ENCODE measurements at places on chromosomes 2 and 18. TPM values are rescaled to one million over a fixed set of nuclear protein-coding genes. Genes with fewer than 3 reads are reported as not detected.

DNA sequence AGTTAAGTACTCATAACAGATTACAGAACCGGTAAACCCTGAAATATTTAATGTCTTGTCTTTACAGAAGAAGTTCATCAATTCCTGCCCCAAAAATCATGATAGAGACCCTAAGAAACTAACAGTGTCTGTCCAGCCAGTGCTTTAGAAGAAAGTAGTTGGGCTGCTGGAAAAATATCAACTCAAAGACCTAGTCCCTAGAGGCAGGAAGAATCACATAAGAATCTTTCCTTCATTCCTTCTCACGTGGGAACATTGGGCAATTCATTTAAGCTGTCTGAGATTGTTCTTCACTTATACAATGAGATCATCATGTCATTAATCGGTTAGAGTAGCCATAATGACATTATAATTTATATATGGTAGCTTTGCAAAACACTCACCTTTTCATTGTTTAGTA is 156.4 kb downstream of the CCBE1 start:
- no peak for DNase-seq

DNA sequence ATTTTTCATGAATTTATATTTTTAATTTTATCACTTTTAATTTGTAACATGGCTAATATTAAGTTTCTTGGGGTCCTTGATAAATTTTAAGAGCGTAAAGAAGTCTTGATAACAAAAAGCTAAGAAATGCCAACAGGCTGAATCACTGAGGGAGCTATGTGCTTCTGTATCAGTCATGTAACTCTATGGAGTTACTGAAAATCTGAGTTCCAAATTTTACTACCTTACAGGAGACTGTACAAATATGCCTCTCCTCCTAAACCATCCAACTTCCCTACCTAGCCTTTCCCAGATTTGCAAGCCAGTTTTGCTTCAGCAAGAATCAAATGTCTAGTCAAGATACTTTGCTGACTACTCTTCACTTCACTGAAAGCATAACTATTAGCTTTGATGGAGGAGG is 35.7 kb downstream of the FEZ2 start:
- no peak for DNase-seq

- no peak for DNase-seq
These were observed 52.0 kb downstream of the CDC42EP3 start for GRCh38 chr2:37619230-37619958.

DNA sequence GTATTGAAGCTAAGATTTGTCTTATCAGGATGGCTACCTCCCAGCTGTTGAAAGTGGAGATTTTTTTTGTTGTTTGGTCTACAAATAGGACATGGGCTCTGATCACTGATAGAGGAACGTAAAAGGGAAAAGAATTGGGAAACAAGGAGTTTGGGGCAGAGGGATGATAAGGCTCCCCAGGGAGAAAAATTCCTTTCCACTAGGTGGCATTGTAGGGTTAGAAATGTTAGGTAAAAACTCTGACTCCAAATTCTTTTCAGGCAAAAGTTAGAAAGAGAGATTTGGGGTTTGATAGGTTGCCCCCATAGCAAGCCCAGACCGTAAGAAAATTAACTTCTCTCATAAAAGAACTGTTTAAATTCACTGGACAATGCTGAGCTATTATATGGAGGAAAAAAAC is 19.8 kb downstream of the CMPK2 start:
- DNase-seq: no peak

DNA sequence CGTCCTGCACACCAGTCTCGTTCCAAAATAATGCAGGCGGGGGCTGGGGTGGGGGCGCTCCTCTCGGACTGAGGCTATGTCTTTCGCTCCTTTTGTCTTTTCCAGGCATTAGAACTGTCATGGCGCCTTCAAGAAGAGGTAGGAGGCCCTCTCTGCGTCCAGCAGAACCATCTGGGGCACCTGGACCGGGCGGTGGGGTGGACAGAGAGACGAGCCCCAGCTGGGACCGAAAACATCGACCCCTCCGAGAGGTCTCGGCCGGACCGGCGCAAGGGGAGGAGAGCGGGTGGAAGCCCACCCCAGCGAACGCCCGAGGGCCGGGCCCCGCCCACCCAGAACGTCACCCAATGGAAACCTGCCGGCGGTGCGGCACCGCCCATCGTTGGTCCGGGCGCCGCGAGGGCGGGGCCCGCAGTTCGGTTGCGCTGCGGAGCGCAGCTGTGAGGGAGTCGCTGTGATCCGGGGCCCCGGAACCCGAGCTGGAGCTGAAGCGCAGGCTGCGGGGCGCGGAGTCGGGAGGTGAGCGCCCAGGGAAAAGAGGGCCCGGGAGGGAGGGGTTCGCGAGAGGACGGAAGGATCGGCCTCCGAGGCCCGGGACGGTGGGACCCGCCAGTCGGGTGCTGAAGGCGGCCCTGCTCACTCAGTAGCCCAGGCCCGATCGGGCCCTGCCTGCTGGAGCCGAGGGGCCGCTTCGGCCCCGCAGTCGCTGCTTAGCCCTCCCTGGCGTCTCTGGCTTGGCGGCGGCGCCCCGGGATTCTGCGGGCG is at the start of gene NRBP1:
Gene NRBP1, plus strand, starts transcription at position 419 of the 765 bp plus-strand sequence. CDS start 4,643 bp downstream, outside the sequence.
- DNase-seq: peak; percentile 93

The AQP12A gene
- total RNA-seq: not detected

DNA sequence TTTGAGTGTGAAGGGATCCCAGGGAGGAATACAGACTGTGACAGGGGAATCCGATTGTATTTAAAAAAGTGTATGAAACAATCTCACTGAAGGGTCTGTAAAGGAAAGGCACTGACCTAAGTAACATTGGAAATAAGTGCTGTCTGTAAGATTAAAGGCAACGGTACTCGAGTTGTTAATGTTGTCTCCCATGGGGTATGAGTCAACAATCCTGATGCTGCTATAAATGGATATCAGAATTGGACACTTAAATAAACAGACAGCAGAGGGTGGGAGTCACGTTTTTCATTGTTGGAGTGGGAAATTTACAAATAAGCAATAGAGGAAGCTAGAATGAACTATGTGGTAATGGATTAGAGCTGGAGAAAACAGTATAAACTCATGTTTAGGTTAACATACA is 452.4 kb upstream of the RGPD4 start:
- no peak for DNase-seq

The CRYGC gene
- total RNA-seq: not detected

DNA sequence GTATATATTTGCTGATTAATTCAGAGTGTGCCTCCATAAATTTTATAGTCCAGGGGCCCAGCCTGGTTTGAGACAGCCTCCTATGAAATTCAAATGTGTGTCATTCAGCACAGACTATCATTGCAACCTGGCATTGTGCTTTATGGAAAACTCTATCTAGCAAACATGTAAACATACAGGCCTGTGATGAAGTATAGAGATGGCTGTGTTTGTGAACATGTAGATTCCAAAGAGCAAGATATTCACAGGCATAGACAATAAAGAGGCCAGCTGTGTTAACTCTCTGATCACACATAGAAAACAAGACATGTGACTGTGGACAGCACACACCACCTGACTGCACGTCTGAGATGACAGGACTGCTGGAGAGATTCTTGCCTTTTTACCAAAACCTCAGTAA is 297.9 kb downstream of the EN1 start:
- DNase-seq: no peak

GRCh38 chr18:45403341-45404049 is 211.8 kb upstream of the SLC14A2 start:
- no peak for DNase-seq

The SCN7A gene
- 5.0 TPM for total RNA-seq

DNA sequence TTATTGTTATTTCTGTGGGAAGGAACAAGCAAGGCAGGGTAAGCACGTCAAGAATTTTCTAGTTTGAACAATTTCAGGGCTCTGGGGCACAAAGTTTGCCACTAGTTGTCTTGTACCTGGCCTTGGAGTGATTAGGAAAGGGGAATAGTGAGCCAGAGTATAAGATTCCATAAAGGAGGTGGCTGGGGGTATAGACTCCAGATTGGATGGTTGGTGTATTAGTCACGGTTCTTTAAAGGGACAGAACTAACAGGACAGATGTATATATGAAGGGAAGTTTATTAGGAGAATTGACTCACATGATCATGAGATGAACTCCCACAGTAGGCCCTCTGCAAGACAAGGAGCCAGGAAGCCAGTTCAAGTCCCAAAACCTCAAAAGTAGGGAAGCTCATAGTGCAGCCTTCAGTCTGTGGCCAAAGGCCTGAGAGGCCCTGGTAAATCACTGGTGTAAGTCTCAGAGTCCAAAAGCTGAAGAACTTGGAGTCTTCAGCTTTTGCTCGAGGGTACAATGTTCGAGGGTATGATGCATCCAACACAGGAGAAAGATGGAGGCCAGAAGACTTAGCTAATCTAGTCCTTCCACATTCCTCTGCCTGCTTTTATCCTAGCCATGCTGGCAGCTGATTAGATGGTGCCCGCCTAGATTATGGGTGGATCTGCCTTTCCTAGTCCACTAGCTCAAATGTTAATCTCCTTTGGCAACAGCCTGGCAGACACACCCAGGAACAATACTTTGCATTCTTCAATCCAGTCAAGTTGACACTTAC is 31.5 kb upstream of the PTPRM start:
- DNase-seq: no peak

- DNase-seq: no peak
These were observed 277.0 kb downstream of the CTNNA2 start for GRCh38 chr2:79789811-79790210.

DNA sequence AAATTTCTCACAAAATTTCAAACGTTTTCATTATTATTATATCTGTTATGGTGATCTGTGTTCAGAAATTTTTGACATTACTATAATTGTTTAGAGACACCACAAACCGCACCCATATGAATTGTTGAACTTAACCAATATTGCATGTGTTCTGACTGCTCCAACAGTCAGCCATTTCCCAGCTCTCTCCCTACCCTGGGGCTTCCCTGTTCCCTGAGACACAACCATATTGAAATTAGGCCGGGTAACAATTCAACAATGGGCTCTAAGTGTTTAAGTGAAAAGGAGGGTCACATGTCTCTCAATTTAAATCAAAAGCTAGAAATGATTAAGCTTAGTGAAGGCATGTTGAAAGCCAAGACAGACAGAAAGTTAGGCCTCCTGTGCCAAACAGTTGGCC is 424.0 kb downstream of the DSC3 start:
- DNase-seq: no peak

GRCh38 chr18:26976206-26976605 is 110.7 kb upstream of the AQP4 start:
- no peak for DNase-seq

DNA sequence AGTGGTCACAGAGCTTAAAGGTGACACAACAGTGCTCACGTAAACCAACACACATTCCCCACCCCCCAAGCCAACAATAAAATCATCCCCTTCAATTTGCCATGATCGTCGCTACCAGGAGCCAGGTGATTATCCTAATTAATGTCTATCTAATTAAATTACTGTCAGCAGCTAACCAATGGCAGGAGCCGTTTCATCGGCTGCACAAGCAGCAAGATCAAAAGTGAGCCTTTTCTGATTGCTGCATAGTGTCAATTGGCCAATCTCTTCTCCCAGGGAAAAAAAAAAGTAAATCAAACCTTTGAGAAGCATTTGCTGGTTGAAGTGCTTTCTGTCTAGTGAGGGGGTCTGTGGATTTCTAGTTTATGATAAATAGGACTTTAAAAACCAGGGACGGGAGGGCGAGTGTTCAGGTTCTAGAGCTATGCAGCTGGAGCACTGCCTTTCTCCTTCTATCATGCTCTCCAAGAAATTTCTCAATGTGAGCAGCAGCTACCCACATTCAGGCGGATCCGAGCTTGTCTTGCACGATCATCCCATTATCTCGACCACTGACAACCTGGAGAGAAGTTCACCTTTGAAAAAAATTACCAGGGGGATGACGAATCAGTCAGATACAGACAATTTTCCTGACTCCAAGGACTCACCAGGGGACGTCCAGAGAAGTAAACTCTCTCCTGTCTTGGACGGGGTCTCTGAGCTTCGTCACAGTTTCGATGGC is at the start of gene TBR1:
Gene TBR1, plus strand, starts transcription at position 311 of the 721 bp plus-strand sequence. Its CDS starts 114 bp downstream, at position 425.
- DNase-seq: no peak

DNA sequence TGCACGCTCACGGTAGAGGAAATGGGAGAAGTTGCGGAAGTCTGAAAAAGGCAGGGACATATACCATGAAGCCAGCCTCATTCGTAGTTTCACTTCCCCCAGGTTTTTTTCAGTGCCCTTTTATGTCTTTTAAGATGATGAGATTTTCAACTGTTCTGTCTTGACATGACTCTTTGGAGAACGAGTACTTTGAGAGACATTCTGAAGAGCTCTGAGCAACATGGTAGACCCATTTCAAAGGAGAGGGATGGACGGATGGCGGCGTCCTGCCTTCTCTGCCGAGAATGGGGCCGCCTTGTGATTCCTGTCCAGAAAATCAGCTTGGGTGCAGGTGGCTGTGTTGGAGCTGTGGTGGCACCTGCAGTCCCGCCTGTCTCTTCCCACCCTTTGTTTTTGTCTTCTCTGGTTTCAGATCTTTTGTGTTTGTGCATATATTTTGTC is 41.7 kb downstream of the SH3BP4 start:
- no peak for DNase-seq

The CRYGD gene
- not detected for total RNA-seq

GRCh38 chr2:227079726-227080125 is 84.3 kb downstream of the COL4A4 start:
- no peak for DNase-seq

- peak; percentile 80 for DNase-seq
These were observed 87.5 kb downstream of the TFCP2L1 start for GRCh38 chr2:121197369-121198091.

Data from ureter (tissue), 1 donor.